ENCODE measurements at places on chromosomes 11 and 22.

- no peak for DNase-seq
Measured at GRCh38 chr11:91295591-91295990, 929.0 kb upstream of the FAT3 start.

- no peak for DNase-seq
Measured at GRCh38 chr22:25120761-25121212, 78.9 kb upstream of the CRYBB3 start.

DNA sequence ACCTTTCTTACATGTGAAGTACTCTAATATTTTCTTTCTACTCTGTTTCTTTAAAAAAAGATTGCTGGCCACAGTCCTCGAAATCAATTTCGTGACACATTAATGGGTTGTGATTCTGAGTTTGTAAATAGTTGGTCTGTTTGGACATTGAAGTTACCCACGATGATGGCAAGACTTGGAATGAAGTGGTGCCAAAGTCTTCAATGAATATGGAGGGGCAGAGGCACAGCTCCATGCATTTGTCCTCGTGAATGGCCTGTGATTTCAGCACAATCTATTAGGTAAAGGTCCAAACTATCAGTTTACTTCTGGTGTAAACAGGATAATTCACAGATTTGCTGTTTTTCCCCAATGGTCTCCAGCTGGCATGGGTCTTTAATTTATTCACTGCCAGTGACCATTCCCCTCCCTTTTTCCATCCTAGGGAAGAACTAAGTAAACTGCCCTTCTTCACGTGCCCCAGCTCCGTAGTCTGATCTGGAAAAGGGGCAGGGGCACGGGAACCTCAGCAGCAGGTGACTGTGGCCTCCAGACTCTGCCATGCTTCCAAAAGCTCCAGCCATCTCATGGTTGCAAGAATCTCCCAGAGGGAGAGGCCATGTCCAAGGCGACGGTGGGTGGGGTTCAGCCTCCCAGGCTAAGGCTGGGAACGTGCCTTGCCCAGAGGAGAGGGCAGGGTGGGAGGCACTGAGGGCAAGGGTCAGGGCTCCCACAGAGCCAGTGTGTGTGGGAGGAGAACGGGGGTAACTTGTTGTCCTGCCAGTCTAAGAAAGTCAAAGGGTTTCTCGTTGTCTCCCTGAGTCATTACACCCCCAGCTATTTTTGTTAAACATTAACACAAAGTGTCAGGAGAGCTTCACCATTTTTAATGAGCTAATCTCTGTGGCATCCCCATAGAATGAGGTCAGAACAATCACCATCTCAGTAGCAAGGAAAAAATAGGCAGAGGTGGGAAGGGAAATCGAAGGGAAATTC lies 16.9 kb upstream of the PEX26 start:
- no peak for DNase-seq

- DNase-seq, result no peak
Measured at GRCh38 chr22:30891781-30892180, 76.8 kb downstream of the MORC2 start.

GRCh38 chr22:46755525-46755924 lies 6.9 kb upstream of the TBC1D22A start:
- no peak for DNase-seq

DNA sequence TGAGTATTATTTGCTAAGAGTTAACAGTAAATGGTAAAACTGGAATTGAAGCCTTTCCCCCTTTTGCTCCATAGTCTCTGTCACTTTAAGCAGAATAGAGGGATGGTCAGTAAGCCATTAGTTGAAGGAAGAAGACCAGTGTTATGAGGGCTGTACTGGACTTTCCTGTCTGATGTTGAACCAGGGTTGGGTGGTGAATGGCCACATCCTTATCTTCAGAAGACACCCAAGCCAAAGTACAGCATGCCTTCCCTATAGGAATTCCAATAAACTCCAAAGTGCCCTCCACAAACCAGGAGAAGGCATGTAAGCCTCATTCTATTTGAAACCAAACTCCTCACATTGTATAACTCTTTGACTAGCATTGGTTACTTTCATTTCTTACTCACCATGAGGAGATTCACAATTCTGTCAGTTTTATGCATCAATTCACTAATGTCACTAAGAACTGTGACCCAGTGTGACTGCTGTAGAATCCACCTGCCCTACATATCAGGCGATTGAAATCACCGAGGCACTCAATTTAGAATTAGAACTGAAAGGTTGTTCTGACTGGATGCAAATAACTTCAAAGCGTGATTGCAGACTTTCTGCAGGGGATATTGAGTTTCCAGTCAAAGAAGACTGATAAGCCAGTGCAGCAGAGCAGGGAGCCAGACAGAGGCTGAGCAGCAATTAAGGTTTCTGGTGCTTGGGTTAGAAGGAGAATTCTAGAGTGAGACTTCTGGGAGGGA lies 107.1 kb upstream of the DDI1 start:
- no peak for DNase-seq

DNA sequence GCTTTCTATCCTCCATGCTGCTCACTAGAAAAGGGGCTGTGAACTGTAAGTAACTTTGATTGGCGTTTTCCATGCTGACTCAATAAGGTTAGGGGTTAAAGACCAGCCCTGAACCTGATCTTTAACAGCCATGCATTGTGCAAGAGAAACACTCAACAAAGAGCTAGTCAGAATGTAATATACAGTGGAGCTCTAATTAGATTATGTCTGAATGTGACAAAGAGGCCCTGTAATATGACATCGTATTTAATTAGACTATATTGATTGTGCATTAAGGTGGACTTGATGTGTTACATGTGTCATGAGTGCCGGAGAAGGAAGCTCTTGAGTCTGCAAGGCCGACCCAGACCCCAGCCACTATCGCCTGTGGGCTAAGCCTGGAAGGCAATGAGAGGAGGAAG lies 70.5 kb downstream of the PKNOX2 start:
- DNase-seq, result no peak

- peak; percentile 57 for DNase-seq
Measured at GRCh38 chr11:62545437-62546243, 966 bp downstream of the AHNAK start.

DNA sequence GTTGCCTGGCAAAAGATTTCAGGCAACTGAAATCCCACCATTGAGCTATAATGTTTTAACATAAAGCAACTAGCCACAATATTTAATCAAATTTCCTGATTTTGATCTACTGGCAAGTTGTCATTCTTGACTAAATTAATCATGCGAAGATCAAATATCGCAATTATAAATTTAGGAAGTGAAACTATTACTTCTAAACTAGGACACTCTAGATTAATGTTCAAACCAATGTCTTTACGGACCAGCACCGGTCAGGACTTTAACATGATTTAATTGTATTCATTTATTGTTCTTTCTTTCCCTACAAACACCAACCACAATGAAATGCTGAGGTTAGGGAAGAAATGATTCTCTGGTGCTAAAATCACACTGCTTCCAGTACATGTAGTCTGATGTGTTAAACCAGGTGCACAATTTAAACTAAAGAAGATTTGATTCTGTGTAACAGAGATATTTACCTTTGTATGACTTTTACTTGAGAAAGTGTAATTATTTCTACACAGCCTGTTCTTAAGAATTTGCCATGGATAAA lies 14.9 kb downstream of the GAS2 start:
- DNase-seq, result no peak

DNA sequence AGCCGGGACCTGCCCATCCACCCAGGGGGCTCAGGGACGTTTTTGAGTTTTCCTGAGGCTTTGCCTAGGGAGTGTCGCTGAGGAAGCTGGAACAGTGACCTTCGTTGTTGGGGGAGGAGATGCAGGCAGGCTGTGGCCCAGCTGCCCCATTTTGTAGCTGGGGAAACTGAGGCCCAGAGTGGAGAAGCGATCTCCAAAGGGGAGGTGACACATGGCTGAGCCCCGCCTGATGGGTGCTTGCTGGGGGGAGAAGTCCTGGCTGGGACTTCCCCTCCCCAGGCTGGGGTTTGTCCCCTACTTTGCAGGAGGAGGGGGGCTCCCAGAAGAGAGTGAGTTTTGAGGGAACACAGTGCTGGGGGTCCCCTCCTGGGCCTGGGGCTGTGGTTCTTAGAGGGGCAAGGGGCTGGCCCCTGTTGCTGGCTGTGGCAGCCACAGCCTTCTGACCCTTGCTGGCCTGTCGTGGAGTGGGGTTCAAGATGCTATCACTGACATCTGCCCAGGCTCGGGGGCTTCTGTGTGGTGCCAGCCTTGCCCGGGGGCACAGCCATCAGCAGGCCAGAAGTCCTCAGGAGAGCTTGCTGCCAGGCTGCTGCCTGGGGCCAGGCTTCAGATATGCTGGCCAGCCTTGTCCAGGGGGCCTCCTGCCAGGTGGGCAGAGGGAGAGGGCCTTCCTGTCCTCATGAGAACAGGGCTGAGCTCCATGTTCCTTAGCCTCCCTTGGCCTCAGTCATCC lies 21.4 kb downstream of the KCNQ1 start:
- DNase-seq, result no peak

DNA sequence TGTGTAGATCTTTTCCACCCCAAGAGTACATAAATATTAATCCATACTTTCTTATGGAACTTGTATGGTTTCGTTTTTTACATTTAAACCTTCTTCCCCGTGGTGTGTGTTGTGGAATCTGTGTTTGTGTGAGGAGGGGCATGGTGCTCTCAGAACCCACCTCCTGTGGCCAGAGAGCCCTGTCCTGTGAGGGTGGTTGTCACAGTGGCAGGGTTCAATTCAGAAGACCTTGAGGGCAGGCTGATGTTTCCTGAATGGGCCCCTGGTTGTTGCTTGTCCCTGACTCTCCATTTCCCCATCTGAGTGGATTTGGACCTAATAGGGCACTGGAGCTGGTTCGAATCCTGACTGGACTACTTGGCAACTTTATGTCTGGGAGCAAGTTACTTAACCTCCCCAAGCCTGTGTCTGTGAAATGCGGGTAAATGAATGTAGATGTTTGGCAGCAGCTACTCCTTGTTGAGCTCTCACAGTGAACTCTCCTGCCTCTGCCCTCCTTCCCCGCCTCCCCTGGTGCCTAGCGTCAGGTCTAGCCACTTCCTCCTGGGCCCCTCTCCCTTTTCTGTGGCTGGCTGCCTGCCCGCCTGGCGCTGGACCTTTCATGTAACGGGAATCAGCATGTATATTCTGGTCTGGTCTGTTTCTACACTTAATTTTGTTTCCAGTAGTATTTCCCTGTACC lies 7.3 kb downstream of the NEAT1 start:
- no peak for DNase-seq

- DNase-seq, result no peak
Measured at GRCh38 chr11:115652496-115652895, 148.3 kb upstream of the CADM1 start.

- DNase-seq, result no peak
Measured at GRCh38 chr22:48268771-48269552, 1506.5 kb downstream of the TBC1D22A start.

GRCh38 chr22:45073064-45073463 lies 63.3 kb upstream of the PHF21B start:
- DNase-seq, result no peak

- DNase-seq, result no peak
Measured at GRCh38 chr11:66111158-66111557, 41.1 kb downstream of the PACS1 start.

- DNase-seq, result no peak
Measured at GRCh38 chr11:129881570-129882170, 13.7 kb downstream of the NFRKB start.

DNA sequence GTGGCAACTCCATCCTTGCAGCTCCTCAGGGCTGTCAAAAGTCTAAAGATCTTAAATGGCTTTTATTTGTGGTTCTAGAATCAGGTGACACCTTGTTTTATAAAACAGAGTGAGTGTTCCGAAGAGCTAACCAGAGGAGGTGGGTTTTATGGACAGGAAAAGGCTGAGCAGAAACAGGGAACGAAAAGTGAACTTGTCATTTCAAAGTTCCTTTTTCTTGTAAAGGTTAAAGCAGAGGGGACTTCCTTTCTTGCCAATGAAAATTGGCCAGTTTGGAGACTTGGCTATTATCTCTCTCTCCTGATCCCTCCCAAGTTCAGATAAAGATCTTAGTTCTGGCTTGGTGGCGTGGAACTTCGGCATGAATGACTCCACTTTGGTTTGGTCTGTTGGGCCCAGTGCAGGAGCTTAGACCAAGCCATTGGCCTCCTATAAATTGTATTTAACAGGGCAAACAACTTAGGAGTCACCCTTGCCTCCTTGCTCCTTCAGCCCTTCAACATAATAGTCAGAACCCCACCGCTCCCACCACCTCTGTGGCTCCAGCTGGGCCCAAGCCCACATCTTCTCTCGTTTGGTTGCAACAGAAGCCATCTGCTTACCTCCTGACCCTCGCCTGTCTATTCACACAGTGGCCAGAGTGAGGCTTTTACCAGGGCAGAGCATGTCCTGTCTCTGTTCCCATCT lies 102.4 kb upstream of the THY1 start:
- DNase-seq, result no peak

- no peak for DNase-seq
Measured at GRCh38 chr11:31830406-31830805, 19.3 kb upstream of the PAX6 start.

DNA sequence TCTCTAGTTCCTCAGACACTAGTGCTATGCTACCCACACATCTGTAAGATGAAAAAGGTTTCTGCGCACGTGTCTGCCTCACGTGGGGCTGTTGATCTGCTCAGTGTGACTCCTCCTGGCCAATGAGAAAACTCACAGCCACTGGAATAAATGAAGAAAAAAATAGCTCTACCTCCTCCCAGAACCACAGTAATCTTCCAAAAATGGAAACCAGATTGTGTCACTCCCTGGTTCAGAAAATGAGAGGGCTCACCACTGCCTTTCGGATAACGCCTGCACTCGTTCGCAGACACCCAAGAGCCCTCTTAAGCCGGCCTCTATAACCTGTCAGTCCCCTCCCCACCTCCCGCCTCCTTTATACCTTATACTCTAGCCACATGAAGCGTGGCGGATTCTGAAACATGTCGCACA lies 5.1 kb downstream of the APBB1 start:
- DNase-seq, result no peak

GRCh38 chr11:21040630-21041029 lies 371.2 kb downstream of the NELL1 start:
- no peak for DNase-seq

- DNase-seq, result no peak
Measured at GRCh38 chr11:81804858-81805257, 928.8 kb downstream of the FAM181B start.

DNA sequence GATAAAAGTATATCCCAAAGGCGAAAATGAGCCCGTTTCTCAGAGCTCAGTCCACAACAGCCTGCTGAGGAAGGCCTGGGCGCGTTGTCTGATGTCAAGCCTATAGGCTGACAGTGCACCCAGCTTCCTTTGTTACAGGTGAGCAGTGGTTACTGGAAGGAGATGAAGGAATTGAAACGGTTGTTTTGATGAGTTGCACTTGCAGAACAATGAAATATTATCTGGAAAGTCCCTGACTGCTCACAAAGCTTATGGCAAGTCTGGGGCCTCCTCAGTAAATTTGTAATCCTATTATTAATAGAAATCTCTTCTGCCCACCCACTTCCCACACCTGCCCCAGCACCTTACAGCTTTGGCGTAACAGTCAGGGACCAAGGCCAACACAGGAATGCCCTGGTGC lies 77.8 kb downstream of the C11orf91 start:
- no peak for DNase-seq

GRCh38 chr11:44782478-44782877 lies 55.7 kb downstream of the TSPAN18 start:
- no peak for DNase-seq

- DNase-seq, result no peak
Measured at GRCh38 chr22:17098379-17098819, 13.6 kb downstream of the IL17RA start.

- DNase-seq, result no peak
Measured at GRCh38 chr11:25566298-25567200, 765.4 kb upstream of the ANO3 start.

Measured in activated gamma-delta T cell (primary cell).